ENCODE measurements at places on chromosomes 2 and 18. TPM values are rescaled to one million over a fixed set of nuclear protein-coding genes. Genes with fewer than 3 reads are reported as not detected.

GRCh38 chr2:148971547-148971946, 67.0 kb upstream of the LYPD6B start:
- no peak for DNase-seq

The SLC1A4 gene
- 6.2 TPM for total RNA-seq

GRCh38 chr18:39389800-39390379, 1824.3 kb upstream of the CELF4 start:
- DNase-seq: no peak

GRCh38 chr18:76480913-76481312, 14.1 kb downstream of the ZNF516 start:
- no peak for DNase-seq

The KCNK3 gene
- 2.8 TPM for total RNA-seq

Measured in left ventricle myocardium superior (tissue), 1 donor.